Panc1 (cell line): ENCODE measurements at places on chromosomes 3 and 15.

- DNase-seq = no peak
These were observed 105.3 kb downstream of the CD47 start for GRCh38 chr3:107985496-107985895.

DNA sequence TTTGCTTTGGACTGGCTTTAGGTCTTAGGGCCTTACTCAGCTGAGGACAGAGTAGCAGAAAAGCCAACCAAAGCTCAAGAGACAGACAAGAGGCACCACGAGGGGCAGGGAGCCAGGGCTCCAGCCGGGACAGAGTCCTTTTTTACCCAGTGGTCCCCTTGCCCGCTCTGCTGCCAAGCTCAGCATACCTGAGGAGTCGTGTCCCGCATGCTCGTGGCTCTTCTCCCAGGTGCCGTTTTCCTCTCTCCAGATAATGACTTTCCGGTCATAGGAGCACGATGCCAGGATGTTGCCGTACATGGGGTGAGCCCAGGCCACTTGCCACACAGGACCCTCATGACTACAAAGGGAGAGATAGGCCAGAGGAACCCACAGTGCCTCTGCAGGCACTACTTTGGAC is 8.5 kb downstream of the SEC13 start:
- DNase-seq = no peak

DNA sequence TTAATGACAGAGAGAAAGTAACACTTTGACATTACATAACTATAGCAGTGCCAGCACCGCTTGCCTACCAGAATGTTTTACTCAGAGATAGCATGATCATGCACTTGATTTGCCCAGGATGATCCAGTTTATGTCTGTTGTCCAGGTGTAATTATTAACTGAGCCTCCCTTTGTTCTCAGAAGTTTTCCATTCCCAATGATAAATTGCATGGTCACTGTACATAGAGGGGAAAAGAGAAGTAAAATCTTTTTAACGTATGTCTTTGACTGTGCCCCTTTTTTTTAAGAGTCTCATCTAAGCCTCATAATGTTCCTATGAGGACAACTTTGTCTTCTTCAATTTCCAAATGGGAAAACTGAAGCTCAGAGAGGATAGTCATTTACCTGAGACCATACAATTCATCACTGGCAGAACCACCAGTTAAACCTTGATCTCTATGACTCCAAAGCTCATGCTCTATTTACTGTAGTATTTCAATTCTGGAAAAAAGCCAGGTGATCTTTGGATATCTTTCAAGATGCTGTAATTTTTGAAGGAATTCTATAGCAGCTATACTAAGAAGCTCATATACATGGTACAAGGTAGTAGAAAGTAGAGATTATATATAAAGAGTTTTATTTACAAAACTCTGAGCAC is 25.1 kb downstream of the C3orf85 start:
- DNase-seq = no peak

GRCh38 chr3:48428572-48429316 is 1.1 kb downstream of the PLXNB1 start:
- no peak for DNase-seq

GRCh38 chr3:188232656-188233055 is 78.7 kb downstream of the LPP start:
- DNase-seq = no peak

GRCh38 chr15:92102395-92102755 is 248.9 kb downstream of the SLCO3A1 start:
- no peak for DNase-seq

DNA sequence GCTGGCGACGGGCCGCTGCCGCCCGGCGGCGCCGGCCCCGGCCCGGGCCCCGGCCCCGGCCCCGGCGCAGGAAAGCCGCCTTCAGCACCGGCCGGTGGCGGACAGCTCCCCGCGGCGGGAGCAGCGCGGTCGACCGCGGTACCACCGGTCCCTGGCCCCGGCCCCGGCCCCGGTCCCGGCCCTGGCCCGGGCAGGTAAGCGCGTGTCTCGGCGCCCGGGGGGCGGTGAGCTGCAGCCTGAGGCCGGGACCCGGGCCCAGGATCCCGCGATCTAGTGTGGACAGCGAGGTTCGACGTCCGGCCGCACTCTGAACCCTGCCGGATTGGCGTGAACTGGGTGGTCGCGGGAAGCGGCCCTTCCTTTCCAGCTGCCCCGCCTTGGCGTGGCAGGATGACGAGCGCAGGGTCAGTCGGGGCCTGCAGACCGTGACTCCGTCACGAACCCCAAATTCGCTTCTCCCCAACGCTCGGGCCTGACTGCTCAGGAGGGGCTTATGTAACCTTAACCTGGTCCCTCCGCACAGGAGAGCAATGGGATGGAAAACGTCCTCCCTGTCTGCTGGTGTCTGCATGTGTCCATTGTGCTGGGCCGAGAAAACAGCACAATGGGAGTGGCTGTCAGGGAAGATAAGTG is 472 bp downstream of the BSN start:
- no peak for DNase-seq

GRCh38 chr3:192057261-192057660 is 596.3 kb downstream of the PYDC2 start:
- DNase-seq = no peak

DNA sequence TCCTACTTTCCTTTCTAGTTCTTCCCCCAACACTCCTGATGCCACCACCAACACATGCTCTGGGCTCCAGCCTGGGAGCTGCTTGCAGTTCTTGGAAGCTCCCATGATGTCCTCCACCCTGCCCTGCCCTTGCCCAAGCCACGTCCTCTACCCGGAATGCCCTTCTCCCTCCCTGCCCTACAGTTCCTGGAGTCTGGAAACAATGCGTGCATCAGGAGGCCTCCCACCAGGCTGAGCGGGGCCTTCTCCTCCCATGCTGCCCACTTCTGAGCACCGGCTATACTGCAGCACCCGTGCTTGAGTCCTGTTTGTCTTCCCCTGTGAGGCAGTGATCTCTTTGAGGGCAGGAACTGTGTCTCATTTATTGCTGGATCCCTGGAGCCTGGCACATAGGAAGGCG is 44.6 kb downstream of the DGKG start:
- no peak for DNase-seq

DNA sequence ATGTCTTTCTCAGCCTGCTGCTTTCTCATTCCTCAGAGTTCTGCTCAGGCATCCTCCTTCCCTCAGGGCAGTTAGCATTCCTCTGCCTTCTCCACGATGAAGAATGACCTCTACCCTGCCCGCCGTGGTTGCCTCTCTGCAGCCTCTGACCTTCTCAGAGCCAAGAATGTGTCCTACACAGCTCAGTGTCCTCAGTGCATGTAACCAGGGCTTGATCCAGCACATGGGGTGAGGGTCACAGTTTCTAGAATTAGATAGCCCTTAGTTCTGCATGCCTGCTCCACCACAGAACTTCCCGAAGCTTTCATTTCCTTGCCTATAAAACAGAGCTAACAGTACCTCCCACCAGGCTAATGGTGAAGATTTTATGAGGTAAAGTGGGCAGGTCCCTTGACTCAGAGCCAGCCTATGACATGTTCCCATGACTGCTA is 182.1 kb downstream of the CLSTN2 start:
- no peak for DNase-seq

DNA sequence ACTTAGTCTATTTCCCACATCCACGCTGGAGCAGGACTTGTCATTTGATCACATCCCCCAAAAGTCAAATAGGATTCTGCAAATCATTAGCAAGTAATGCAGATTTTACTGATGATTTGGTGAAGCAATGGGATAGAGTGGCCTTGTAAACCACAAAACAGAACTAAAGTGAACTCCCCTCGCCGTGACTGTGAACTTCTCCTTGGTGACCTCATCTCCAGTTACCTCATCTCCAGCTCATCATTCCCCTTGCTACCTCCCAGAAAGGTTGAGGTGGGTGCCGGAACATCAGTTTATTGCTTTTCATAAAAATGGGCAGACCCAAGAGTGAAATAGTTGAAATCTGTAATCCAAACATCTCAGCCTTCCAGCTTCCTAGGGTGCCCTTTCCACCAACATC is 36.7 kb upstream of the ADPGK start:
- no peak for DNase-seq

- no peak for DNase-seq
These were observed 34.8 kb downstream of the CCDC80 start for GRCh38 chr3:112606098-112606497.

DNA sequence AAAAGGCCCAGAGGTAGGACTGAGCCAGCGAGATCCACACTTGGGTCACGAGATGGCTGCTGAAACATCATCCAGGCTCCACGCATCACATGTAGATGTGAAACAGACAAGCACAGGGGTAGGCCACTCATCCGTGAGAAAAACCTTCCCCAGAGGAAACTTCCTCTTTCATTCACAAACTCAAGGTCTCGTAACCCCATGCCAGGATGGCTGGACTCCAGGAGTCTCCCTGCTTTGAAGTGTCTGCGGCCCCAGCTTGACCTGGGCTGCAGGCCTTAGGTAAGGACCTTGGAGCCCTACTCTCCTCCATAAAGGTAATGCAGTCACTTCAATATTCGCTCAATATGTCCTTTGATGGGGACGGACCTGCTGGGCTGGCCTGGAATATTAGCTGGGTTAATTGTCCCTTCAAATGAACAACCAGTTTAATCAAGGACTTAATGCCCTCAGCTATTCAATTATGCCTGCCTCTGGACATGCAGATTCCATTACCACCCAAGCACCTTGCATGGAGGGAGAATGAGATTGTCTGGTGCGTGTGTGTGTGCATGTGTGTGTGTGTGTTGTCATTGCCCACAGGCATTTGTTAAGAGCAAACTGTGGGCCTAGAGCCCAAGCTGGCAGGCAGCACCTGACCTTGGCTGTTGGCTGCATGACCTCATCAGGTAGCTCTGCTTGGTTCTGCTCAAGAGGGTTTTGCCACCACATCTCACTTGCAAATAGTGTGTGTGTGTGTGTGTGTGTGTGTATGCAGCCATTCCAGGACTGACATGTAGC is 186.9 kb upstream of the TLE3 start:
- DNase-seq = no peak

GRCh38 chr15:49323207-49323606 is 99.8 kb upstream of the FGF7 start:
- DNase-seq = no peak

- DNase-seq = no peak
These were observed 48.1 kb upstream of the EPHA3 start for GRCh38 chr3:89059211-89059925.

DNA sequence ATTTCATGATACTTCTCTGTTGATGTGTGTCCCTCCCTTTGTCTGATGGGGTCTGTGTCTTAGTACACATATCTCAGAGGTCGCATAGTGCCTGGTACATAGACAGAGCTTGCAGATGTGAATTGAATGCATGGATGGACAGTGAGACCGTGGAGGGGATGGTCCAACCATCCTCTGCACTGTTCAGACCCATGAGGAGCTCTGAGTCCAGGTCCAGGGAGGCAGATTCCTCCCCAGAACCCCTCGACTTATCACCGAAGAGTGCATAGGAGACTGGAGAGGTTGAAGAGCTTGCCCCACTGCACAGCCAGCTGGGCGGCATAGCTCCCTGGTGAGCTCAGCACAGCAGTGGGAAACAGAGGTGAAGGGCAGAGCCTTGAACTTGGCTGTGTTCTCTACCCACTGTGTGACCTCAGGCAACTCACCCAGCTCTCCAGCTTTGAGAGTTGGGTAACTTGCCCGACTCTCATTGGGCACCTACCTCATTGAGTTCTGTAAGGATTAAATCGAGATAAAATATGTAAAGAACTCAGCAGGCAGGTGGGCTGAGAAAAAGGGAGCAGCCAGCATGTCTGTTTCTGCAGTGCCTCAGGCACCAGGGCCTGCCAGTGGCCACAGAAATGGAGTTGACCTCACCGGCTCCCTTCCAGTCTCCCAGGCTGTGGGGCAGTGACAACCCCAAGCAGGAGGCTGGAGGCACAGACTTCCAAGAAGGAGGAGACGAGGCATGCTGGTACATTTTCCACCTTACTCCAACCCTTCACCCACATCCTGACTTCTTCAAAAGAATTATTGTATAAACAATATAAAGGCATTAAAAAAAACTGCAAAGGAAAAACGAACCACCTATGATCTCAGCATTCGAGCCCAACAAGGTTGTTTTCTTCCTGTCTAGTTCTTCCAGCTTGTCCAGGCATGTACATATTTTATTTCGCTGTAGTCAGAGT is 54.1 kb upstream of the TFRC start:
- DNase-seq = no peak

GRCh38 chr3:22609139-22609538 is 594.0 kb upstream of the UBE2E2 start:
- DNase-seq = no peak
